T-helper 17 cell (primary cell): ENCODE measurements at places on chromosomes 6 and 20.
A peak's percentile ranks its signal among the peaks of the same experiment; 100 is the strongest.

GRCh38 chr20:48681201-48681872 is 146.5 kb downstream of the PREX1 start:
- H3K36me3 ChIP-seq = peaks cover 10% of the 10 kb centered on the region
- H3K4me1 ChIP-seq = peaks cover 12% of the 10 kb centered on the region
- no peak for DNase-seq
- no peaks in the 10 kb centered on the region for H3K27me3 ChIP-seq
- H3K27ac ChIP-seq = no peak overlapping the region
- no peak overlapping the region for H3K4me3 ChIP-seq

DNA sequence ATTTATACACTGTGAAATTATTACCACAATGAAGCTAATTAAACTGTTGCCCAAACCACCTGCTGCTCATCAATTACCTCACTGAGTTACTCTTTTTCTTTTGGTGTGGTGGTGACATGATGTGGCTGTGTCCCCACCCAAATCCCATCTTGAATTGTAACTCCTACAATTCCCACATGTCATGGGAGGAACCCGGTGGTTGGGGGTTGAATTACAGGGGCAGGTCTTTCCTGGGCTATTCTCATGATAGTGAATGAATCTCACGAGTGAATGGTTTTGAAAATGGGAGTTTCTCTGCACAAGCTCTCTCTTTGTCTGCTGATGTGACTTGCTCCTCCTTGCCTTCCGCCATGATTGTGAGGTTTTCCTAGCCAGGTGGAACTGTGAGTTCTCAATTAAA is 145.0 kb downstream of the LRRC1 start:
- DNase-seq = no peak
- H3K27me3 ChIP-seq = peaks cover 7% of the 10 kb centered on the region
- H3K27ac ChIP-seq = no peak overlapping the region
- peaks cover 6% of the 10 kb centered on the region for H3K4me1 ChIP-seq
- H3K4me3 ChIP-seq = no peak overlapping the region

DNA sequence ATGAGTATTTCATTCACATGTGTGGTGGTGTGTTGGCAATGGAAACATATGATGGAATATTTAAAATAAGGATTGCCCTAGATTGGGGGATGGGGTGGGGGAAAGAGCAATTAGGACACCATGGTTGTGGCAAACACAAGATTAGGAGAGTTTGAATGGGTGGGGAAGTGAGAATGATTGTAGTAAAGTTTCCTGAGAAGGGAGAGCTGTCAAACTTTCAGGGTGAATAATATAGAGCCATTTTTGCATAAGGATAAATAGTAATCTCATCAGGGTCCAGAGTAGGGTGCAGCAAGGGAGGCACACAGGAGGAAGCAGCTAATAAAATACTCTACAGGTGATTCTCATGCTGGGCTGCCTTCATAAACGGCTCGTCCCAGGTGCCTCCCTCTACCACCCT is 294.9 kb upstream of the MARCKS start:
- no peak for DNase-seq
- no peak overlapping the region for H3K4me3 ChIP-seq
- H3K27me3 ChIP-seq = peaks cover 27% of the 10 kb centered on the region
- H3K4me1 ChIP-seq = no peaks in the 10 kb centered on the region
- no peak overlapping the region for H3K27ac ChIP-seq
- no peaks in the 10 kb centered on the region for H3K36me3 ChIP-seq

DNA sequence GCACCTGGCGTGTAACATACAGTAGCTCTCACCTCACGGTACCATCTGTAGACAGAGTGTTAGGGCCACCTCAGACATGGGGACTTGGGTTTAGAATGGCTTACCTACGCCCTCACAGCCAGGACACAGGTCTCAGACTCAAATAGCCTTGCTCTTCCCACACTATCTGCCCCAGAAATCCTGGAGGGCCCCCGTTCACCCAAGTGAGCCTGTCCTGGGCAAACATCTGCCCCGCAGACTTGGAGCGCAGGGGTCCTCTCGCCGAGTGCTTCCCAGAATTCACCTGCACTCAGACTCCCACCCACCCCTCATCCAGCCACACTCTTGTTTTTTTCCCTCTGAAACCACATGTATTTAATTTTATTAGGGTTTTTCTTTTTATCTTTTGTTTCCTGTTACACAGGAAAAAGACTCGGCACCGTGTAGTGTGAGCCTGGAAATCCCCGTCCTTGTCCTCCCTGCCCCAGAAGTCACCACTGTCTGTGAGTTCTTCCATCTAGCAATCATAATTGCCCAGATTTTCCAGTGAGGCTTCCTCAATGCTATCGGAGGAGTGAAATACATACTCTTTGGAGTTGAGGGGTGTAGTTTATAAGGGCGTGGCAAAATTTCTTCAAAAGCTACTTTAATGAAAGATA is 17.1 kb upstream of the MAP1LC3A start:
- DNase-seq = peak; percentile 36
- peaks cover 5% of the 10 kb centered on the region for H3K36me3 ChIP-seq
- H3K27me3 ChIP-seq = no peaks in the 10 kb centered on the region
- peaks cover 28% of the 10 kb centered on the region for H3K4me1 ChIP-seq
- peak overlapping the region; percentile 52 for H3K4me3 ChIP-seq
- H3K27ac ChIP-seq = peak overlapping the region; percentile 95

GRCh38 chr20:8228315-8228714 is 96.2 kb downstream of the PLCB1 start:
- no peaks in the 10 kb centered on the region for H3K27me3 ChIP-seq
- H3K27ac ChIP-seq = no peak overlapping the region
- H3K4me3 ChIP-seq = no peak overlapping the region
- peaks cover 2% of the 10 kb centered on the region for H3K36me3 ChIP-seq

- H3K4me1 ChIP-seq = peaks cover 65% of the 10 kb centered on the region
- no peak for DNase-seq
- H3K27ac ChIP-seq = peak overlapping the region; percentile 97
These were observed 98.9 kb downstream of the FYN start for GRCh38 chr6:111774346-111774703.

DNA sequence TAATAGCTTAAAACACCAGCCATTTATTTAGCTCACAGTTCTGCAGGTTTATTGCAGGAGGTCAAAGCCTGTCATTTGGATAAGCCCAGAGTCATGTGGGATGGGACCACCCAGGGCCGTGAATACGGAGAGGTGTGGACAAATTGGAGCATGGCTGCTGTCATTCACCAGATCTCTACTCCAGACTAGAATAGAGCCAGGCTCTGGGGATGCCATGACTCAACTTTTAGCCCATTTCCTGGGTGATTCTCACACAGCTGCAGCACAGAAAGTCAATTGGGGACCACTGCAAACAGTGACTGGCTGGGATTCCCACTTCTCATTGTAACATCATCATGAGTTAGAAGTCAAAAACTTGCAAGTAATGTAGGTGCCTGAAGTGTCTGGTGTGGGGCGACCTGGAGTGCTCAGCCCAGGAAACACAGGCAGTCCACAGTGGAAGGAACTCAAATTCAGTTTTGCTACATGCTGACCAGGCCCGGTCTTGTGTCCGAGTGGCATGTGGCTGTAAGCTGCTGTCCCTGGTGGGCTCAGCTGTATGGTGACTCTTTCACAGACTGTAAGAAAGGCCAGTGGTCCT is 174.3 kb downstream of the SCP2D1 start:
- H3K4me1 ChIP-seq = no peaks in the 10 kb centered on the region
- no peak overlapping the region for H3K27ac ChIP-seq
- DNase-seq = no peak
- no peaks in the 10 kb centered on the region for H3K36me3 ChIP-seq
- H3K27me3 ChIP-seq = peaks cover 7% of the 10 kb centered on the region

DNA sequence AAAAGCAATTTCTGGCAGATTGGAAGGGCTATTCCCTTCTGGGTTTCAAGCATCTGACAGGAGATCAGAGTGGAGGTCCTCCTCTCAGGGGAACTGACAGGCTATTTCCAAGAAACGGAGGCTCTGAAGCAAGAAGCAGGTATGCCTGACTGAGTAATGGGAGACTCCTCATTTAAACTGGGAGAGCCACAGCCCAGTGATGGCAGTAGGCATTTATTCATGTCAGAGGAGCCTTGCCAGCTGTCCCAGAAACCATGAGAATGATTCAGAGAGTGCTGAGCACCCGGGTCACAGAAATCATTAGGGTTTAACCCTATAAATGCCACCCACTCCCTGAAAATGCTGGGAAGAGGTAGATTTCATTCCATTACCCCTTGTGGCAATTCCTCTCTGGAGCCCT is 247.5 kb upstream of the RNF217 start:
- no peaks in the 10 kb centered on the region for H3K4me1 ChIP-seq
- H3K27me3 ChIP-seq = no peaks in the 10 kb centered on the region
- no peak overlapping the region for H3K27ac ChIP-seq
- no peak for DNase-seq

DNA sequence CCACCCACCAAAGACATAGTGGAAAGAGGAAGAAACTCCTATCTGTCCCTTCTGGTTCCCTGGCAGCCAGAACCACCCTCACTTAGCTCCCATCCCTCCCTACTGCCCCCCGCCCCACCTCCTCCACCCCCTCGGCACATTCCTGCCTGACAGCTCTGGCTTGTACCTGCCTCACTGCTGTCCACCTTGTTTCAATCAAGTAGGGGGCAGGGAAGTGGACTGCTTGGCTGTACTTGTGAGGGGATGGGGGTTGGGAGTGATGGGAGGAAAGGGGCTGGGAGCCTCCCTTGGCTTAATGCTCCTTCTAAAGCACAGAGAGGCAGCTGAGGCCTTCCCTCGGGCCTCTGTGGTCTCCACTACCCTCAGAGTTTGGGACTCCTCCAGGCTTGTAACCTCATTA is 22.1 kb upstream of the ZNF76 start:
- no peak overlapping the region for H3K27ac ChIP-seq
- DNase-seq = no peak
- H3K4me1 ChIP-seq = peaks cover 9% of the 10 kb centered on the region
- H3K4me3 ChIP-seq = no peak overlapping the region

- H3K4me1 ChIP-seq = no peaks in the 10 kb centered on the region
- H3K27me3 ChIP-seq = no peaks in the 10 kb centered on the region
- H3K4me3 ChIP-seq = no peak overlapping the region
- H3K27ac ChIP-seq = no peak overlapping the region
These were observed 17.5 kb upstream of the BMP5 start for GRCh38 chr6:55892749-55893357.
